ENCODE measurements at places on chromosomes 2 and 18.

GRCh38 chr2:201852462-201852861, 46.1 kb downstream of the CDK15 start:
- DNase-seq = no peak

DNA sequence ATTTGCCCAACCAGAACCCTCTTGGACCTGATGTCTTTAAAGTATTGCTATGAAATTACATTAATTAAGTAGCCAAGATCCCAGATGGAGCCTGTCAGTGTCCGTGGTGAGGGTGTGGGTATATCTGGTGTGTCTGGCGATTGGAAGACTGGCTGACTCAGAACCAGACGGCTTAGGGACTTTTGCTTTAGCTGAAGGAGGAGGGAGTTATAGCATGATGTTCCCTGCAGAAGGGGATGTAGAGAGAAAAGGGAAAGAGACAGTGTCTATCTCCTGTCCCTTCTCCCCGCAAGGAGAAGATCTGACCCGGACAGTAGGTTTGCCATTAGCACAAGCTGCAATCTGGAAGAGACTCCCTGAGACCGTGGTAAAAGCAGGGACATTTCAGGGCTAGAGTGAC, 60.6 kb downstream of the POU3F3 start:
- no peak for DNase-seq

GRCh38 chr2:25129901-25130520, 38.4 kb downstream of the POMC start:
- DNase-seq = no peak

- no peak for DNase-seq
These were observed 177.4 kb upstream of the FN1 start for GRCh38 chr2:215613280-215613679.

GRCh38 chr2:156892467-156893281, 364.8 kb upstream of the GALNT5 start:
- DNase-seq = peak; percentile 20

- no peak for DNase-seq
These were observed 44.5 kb downstream of the COMMD1 start for GRCh38 chr2:61949714-61950560.

DNA sequence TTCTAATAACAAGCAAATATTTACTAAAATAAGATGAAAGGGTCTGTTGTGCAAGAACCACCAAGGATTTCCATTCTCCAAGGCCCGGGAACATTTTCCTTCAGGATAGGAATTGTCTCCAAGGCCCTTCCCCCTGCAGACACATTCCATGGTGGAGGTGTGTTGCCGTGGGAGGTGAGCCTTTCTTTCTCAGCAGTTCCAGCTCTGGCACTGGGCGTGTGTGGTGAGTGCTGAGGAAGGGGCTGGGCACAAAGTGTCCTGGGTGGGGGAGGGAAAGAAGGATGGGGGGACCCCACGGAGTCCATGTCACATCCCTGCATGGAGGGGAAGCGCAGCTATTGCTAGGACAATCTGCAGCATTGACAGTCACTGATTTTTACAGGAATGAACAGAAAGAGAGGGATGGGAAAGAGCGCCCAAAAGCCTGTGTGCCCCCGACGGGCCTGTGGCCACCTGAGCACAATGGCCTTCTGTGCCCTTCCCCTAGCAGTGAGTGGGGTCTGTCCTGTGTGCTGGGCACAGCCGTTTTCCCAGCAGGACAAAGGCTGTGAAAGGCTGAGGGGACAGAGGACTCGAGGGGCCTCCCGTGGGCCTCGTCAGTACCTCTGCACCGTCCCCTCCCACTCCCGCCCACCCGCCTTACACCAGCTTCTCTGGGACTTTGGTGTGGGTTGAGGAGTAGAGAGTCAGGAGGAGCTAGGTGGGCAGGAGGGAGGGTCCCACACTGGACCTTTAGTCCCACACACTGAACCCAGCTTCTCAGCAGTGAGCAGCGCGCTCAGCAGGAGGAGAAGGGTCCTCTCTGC, 79.8 kb downstream of the PTGR3 start:
- DNase-seq = no peak

- no peak for DNase-seq
These were observed 5.1 kb upstream of the MIB1 start for GRCh38 chr18:21735452-21736015.

GRCh38 chr2:168757223-168757622, 45.2 kb upstream of the NOSTRIN start:
- DNase-seq = no peak

DNA sequence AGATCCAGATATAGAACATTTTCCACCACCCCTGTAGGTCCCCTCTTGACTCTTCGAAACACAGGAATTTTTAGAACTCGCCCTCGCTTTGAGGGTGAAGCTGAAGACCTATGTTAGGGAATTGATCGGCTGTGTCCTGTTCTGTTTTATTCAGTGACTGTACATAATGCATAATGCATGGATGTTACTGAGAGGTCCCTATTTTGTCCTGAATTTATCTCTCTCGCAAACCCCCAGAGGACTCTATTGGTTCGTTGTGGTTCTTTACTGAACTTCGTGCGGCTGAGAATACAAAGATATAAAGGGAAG, 431 bp upstream of the EIF5B start:
- DNase-seq = peak; percentile 48

GRCh38 chr18:14776801-14777200, 28.8 kb downstream of the ANKRD30B start:
- no peak for DNase-seq

- DNase-seq = no peak
These were observed 403 bp downstream of the MAP2 start for GRCh38 chr2:209424199-209424701.

DNA sequence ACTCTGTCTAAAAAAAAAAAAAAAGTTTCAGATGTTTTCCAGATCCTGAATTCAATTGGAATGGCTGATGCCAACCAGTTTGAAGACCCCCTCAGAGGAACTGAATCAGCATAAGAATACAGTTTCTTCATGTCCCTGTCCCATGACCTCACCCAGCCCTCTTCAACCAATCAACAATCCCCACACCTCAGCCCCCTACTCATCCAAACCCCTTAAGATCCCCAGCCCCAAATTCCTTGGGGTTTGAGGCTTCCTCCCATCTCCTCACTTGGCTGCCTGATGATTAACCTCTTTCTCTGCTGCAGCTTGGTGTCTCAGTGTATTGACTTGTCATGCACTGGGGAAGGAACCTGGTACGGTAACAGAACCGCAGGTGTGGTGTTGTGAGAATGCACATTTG, 97.6 kb upstream of the CABLES1 start:
- no peak for DNase-seq

DNA sequence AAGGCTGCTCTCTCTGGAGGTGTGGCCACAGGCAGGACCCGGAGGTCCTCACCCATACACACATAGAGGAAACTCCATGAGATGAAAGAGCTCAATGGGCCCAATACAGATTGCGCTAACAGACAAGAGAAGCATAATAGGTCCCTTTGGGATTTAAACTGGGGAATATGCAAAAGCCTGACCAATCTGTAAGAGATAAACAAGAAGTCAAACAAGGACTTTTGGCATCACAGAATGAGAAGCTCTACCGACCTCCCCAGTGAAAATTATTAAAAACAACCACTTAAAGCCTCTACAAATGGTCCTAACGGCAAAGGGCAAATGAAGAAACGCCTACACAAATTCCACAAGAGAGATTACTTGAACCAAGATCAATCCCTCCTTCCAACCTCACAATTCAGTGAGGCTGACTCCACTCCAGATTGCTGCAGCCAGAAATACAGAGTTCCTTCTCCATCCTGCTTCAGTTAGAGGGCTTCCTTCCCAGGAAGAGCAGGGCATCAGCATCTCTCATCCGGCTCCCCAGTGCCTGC, 10.8 kb downstream of the IWS1 start:
- DNase-seq = no peak

- DNase-seq = no peak
These were observed 36.9 kb upstream of the SLC14A1 start for GRCh38 chr18:45686891-45687611.

DNA sequence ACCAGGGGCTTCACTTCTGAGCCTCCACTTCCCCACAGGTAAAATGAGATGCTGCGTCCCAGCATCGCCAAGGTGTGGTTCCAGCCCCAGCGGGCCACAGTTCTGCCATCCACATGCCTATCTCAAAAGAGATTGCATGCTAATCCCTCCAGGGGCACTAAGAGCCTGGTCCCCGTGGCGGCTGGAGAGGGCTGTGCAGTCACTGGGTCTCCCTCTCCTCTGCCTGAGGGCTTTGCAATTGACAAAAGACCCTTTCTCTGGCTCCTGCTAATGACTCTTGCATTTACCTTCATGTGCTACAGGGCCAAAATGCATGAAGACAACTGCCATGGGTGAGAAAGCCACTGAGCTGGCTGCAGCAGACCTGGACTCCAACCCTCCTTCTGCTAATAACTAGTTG, 18.5 kb downstream of the ZBTB7C start:
- DNase-seq = no peak

GRCh38 chr2:55587-56448, 9.5 kb upstream of the FAM110C start:
- no peak for DNase-seq

DNA sequence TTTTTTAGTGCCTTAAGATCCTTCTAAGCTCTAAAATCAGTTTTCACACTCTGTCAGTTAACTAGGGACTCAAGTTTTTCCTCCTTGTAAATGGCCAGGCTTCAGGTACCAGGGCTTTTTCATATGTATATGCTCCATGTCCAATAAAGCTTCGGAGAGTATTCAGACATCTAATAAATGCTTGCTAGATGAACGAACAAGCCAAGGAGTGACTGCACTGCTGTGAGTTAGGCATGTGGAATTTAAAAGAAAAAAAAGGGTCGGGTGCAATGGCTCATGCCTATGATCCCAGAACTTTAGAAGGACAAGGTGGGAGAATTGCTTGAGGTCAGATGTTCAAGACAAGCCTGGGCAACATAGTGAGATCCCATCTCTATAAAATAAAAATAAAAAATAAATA, 81.9 kb downstream of the CDH2 start:
- no peak for DNase-seq

- DNase-seq = no peak
These were observed 8.2 kb upstream of the CIB4 start for GRCh38 chr2:26649322-26649721.

DNA sequence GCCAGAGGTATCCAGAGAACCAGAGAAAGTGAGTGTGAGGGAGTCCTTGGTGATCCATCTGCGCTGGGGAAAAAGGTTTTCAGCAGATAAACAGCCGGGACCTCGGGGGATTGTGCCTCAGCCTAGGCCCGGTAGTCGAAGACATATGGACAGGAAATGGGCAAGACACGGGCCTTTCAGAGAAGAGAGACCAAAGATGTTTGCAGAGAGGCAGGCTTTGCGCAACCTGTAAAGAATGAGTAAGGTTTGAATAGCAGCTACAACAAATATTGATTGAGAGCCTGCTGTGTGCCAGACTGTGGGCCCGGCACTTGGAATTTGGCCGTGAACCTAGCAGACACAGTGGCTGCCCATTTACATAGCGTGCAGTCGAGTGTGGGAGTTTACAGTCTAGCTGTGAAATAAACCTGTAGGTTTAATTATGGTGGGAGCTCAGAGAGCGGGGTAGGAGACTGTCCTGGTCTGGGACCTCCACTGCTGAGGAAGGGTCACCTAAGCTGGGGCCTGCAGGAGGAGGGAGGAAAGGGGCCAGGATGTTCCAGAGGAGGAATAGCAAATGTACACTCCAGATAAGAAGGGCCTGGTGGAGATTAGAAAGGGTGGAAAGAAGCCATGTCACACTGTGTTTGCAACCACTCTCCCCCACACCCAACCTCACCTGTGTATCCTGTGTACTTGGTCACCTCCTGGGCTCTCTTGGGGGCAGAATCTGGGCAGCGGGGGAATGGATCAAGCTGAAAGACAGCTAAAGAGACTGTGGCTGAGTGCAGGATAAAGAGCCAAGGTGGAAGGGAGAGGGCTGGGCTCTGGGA, 3.0 kb downstream of the SH2D6 start:
- DNase-seq = no peak

DNA sequence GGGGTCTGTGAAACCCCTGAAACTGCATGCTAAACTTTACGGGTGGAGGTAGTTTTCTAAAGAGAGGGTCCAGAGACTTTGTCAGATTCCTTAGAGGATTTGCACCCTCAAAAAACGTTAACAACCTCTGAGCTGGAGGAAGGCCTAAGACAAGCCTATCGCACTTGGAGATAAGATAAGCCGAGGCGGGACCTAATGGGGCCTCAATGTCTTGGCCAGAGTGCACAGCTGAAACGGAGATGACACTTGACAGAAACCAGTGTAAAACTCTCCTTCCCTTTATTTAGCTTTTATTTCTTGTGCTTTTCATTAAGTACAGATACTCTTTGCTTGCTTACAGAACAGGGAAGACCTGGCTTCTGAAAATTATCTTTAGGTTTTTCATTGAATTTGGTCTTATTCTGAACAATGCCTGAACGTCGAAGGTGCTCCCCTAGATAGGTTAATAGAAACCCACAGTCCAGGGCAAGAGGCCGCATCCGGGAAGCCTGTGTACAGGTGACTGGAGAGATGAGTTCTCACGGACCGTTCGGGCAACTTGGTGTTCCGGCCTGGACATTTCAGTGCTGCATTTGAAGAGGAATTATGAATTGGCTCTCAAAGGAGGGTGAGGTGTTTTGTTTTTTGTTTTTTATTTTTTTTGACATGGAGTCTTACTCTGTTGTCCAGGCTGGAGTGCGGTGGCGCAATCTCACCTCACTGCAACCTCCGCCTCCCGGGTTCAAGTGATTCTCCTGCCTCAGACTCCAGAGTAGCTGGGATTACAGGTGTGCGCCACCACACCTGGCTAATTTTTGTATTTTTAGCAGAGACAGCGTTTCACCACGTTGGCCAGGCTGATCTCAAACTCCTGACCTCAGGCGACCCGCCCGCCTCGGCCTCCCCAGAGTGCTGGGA, 49.7 kb downstream of the SH3BP4 start:
- DNase-seq = no peak

DNA sequence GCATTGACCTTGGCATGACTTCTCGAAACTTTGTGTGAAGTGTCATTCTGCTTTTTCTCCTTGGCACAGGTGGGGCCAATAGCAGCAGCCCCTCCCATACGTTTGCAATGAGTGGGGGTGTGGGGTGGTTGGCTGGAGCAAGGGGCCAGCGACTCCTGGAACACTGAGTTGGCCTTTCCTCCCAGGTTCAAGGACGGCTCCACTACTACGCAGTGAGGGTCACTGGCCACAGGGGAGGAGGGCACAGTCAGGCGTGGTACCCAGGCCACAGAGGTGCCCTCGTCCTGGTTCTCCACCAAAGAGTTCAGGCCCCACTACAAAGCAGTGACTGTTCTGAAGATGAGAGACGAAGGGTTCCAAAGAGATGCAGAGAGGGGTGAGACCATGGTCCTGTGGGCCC, 70.6 kb upstream of the OTOS start:
- no peak for DNase-seq

- no peak for DNase-seq
These were observed 404.8 kb downstream of the MBD2 start for GRCh38 chr18:53819671-53820070.

GRCh38 chr18:76892832-76893231, 70.5 kb downstream of the ZNF236 start:
- no peak for DNase-seq

DNA sequence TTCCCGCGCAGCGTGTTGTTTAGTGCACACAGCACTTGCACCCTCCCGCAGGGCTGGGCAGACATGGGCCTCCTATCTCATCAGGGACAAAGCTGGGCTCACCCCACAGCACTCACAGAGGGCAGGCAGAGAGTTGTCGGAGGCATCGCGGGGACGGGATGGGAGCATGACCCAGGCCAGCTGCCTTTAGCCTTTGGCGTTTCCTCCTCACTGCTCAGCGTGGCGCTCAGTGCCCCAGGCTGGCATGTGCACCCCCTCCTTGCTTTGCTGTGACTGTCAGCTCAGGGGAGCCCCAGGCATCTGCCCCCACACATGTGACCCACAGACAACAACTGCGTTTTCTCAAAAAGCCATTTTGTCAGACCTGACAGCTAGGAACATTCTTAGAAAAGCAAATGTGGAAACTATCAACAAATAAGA, 101.1 kb downstream of the RNF144A start:
- no peak for DNase-seq
